ENCODE measurements at places on chromosomes 3 and 15. TPM values are rescaled to one million over a fixed set of nuclear protein-coding genes. Genes with fewer than 3 reads are reported as not detected.

- DNase-seq: no peak
Measured at GRCh38 chr3:45180899-45181298, 34.7 kb upstream of the CDCP1 start.

DNA sequence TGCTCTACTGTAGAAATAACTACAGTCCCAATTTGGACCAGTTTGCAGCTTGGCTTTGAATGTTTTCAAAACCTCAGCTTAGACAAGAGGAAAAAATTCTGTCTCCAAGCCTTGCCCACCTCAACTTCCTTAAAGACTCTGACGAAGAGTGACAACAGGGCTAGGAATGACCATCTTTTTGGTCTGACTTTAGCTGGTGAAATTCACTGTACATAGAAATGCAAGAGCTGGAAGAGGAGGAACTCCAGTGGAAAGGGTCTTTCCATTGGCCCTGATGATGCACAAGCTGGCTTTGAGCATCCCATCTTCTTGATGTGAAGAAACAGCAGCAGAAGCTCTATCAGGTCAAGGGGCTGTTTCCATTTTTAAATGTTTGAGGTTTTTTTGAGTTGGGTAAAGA is 22.7 kb upstream of the SH3BP5 start:
- peak; percentile 64 for DNase-seq

DNA sequence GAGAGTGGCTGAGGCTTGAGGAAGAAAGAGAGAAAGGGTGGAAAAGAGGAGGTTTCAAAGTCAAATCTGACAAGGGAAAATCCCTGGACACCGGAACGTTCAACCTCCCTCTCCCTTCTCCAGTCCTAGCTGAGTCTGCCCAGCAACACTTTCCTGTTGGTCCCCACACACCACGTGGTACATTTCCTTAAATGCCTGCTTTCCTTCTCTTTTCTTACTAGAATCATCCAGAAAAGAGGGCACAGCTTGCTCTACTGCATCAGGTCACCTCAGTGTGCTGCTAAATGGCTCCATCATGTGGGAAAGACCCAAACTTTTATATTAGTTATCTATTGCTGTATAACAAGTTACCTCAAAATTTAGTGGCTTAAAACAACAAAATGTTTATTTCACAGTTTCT is 181.2 kb downstream of the NECTIN3 start:
- no peak for DNase-seq

GRCh38 chr3:97430601-97431000 is 334.0 kb upstream of the ARL6 start:
- no peak for DNase-seq

The KBTBD8 gene
- 3.2 TPM for polyA plus RNA-seq

The CAND2 gene
- not detected for polyA plus RNA-seq

The ZBTB47 gene
- polyA plus RNA-seq: 0.35 TPM

DNA sequence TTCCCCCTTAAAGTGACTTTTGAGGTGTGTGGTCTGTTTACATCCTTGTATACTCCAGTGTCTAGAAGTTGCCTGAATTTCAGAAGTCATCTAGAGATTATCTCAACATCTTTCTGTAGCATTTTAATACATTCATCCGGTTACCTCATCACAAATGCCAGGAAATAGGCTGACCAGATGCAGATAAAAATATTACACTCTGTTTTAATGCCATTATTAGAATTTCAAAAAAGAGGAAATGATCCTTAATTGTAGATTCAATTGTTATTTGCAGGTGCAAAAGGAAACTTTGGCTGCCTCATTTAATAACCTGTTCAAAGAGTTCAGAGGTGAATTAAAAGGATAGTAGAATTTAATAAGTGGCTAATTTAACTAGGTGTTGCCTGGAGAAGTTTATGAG is 290.9 kb downstream of the C3orf38 start:
- no peak for DNase-seq

DNA sequence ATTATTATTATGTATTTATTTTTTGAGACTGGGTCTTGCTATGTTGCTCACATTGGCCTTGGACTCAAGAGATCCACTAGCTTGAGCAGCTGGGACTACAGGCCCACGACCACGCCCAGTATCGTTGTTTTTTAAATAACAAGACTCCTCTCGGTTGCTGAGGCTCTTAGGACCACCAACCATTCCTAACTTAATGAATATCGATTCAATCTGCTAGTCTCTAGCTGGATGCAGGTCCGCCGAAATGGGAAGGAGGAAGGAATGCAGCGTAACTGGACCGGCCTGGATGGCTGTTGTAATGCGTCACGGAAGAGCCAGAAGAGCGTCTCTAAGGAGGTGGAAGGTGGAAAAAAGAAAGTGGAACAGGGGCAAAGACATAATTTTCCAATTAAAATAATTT is 1.7 kb downstream of the ANXA2 start:
- no peak for DNase-seq

GRCh38 chr3:191775451-191776233 is 314.7 kb downstream of the PYDC2 start:
- DNase-seq: no peak

DNA sequence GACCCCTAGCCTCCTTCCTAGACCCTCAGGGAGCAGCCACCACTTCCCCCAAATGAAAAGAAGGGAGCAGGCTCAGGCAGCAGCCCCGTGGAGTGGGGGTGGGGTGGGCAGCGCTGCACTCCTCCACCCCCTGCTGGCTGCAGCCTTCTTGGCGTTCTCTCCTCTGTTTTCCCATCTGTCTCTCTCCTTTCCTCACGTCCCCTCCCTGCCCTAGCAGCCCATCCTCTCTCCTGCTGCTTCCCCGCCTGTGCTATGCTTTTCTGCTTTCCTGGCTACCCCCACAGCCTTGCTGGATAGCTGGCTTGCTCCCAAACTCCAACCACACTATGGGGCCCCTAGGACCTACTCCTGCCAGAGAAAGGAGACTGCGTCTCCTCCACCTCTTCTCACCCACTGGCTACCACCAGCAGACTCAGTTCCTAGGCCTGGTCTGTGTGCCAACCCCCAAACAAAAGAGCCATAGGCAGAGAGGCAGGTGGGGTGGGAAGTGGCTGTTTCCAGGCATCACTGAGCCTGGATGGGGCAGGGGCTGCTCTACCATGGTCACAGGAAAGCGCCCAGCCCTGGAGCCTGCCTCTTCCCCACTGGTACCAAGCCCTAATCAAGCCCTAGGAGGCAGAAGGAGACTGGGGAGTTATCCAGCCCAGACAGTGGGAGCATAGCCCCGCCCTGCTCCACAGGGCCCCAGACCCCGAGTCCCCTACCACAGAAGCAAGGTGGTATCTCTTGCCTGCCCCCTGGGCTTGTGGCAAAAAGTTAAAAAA is 3.4 kb upstream of the DISP2 start:
- DNase-seq: no peak

The C3orf85 gene
- not detected for polyA plus RNA-seq

GRCh38 chr3:143412084-143412483 is 292.5 kb downstream of the CHST2 start:
- no peak for DNase-seq

GRCh38 chr3:60135474-60135873 is 1085.6 kb upstream of the CFAP20DC start:
- DNase-seq: no peak

- DNase-seq: no peak
Measured at GRCh38 chr3:153673853-153674252, 447.3 kb upstream of the ARHGEF26 start.

GRCh38 chr15:95226835-95227234 is 995.5 kb downstream of the MCTP2 start:
- DNase-seq: no peak

DNA sequence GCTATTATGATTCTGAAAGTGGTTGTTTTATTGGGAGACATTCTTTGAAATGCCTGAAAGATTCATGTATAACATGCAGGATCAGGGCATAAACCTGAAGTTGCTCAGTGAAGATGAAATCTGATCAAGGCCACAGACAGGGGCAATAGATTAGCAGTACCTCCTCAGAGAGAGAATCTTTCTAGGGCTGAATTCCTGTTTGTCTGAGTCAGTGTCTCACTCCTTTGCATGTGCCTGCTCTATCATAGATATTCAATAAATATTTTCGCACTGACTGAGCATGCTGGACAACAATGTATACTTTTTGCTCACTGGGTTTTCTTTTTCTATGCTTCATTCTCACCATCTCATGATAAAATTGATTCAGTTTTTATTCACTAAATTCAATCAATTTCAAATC is 49.8 kb upstream of the PFN2 start:
- no peak for DNase-seq

- no peak for DNase-seq
Measured at GRCh38 chr3:128282380-128283196, 129.3 kb downstream of the EEFSEC start.

GRCh38 chr3:72145506-72146380 is 360.8 kb upstream of the PROK2 start:
- DNase-seq: no peak

The CAPN3 gene
- polyA plus RNA-seq: 76.5 TPM

DNA sequence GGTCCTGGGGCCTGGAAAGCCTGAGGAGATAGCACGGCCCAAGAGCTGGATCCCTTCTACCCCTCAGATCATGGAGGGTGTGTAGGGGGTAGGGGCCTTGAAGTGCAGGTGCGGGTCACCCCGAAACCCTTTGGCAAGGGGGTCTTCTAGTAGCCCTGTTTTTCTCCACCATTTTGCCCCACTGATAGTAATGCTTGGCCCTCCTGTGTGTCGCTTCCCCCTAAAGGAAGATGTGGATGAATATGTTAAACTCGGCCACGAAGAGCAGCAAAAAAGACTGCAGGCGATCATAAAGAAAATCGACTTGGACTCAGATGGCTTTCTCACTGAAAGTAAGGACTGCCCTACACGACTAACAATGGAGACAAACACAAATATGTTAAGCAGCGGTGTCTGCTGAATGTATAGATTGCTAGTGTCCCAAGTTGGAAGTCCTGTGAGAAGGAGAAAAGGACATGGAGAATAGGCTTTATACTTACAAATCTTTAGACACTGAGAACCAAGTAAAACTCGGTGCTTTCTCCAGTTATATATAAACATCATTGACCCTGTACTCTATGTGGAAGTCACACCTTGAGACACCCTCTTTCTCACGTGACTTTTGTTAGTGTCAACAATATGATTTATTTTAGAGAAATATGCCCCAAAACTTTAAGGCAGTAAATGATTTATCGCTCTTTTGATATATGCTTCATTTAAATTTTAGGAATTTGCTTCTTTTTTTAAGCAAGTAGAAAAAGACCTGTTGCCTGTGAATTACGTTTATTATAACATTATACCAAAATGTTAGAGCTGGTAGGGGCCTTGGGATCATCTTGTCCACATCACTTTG is 802 bp downstream of the RCN2 start:
- no peak for DNase-seq

- DNase-seq: no peak
Measured at GRCh38 chr3:172137287-172138192, 98.2 kb downstream of the FNDC3B start.

Data from CD14-positive monocyte (primary cell).